Stimulated activated CD8-positive, alpha-beta memory T cell treated with anti-CD3 and anti-CD28 coated beads, Interleukin-2, amount 100 ng/mL, for 1 hour (primary cell): ENCODE measurements at places on chromosomes 1 and 21.

- DNase-seq: no peak
These were observed 126.5 kb downstream of the KCNN3 start for GRCh38 chr1:154743526-154744036.

- DNase-seq: no peak
These were observed 140.4 kb upstream of the C1orf105 start for GRCh38 chr1:172279939-172280636.

- no peak for DNase-seq
These were observed 59.2 kb downstream of the TIAM1 start for GRCh38 chr21:31284797-31285397.

DNA sequence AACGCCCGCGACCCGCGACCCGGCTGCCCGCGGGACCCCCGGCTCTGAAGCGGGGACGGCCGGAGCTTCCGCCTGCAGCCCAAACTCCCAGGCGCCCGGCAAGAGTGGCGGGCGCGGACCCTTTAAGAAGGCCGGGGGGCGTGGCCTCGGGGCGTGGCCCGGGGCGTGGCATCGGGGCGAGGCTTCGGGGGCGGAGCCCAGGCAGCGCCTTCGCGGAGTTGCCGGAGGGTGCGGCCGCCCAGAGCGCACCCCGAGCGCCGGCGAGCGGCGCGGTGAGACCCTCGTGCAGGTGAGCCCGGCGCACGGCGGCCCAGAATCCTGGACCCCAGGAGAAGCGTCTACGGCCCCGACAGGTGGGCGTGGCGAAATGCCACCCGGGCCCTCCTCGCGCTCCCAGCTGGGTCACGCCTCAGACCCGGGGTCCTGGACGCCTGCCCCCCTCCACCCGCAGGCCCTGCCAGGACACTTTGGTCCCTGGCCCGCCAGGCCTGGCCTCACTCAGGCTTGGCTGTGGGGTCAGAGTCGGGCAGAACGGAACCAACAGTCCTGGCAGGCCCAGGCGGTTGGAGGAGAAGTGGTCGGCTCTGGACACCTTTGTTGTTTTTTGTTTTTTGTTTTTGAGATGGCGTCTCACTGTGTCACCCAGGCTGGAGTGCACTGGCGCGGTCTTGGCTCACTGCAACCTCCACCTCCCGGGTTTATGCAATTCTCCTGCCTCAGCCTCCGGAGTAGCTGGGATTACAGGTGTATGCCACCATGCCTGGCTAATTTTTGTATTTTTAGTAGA lies 14.4 kb downstream of the RNF223 start:
- DNase-seq: peak; percentile 89

DNA sequence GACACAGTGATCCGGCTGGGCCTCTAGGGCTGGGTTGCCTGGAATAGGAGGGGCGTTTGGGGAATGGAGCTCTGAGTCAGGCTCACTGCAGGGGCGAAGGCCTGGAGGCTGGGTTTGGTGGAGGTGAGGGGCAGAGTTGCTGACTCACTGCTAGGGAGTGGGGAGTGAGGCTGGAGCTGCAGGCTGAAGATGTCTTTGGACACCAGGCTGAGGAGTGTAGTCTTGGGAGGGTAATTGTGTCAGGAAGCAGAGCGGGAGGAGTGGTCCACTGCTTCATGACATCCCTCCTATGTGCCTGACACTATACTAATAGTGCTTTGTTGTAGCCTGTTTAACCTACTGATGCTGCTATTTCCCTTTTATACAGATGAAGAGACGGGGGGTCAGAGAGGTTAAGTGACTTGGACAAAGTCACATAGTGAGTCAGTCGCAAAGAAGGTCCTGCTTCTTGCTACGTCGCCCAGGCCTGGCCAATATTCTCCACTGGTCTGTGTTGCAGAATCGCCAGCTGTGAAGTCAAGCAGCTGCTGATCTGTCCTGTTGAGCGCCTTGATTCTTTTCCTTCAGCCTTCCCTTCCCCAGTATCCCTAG lies 13.6 kb downstream of the ACTL8 start:
- no peak for DNase-seq

DNA sequence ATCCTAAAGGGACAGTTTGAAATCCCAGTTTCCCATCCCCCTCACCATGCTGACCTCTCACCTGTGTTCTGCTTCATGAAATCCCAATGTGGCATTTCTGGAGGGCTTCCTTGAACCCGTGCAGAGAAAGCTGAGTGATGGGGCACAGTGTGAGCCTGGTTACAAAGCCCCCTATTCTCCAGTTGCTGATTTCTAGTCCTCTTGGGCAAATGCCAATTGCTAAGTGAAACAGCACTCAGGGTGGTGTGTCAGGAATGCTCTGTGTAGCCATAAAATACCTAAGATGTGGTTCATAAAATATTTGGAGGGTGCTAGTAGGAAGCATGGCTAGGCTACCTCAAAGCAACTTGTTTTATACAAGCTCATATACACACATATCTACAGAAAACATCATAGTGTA lies 32.0 kb downstream of the SUSD4 start:
- DNase-seq: no peak

GRCh38 chr1:228998179-228998578 lies 262.9 kb downstream of the RHOU start:
- DNase-seq: no peak

- DNase-seq: no peak
These were observed 12.0 kb downstream of the SLC35D1 start for GRCh38 chr1:67041841-67042503.

DNA sequence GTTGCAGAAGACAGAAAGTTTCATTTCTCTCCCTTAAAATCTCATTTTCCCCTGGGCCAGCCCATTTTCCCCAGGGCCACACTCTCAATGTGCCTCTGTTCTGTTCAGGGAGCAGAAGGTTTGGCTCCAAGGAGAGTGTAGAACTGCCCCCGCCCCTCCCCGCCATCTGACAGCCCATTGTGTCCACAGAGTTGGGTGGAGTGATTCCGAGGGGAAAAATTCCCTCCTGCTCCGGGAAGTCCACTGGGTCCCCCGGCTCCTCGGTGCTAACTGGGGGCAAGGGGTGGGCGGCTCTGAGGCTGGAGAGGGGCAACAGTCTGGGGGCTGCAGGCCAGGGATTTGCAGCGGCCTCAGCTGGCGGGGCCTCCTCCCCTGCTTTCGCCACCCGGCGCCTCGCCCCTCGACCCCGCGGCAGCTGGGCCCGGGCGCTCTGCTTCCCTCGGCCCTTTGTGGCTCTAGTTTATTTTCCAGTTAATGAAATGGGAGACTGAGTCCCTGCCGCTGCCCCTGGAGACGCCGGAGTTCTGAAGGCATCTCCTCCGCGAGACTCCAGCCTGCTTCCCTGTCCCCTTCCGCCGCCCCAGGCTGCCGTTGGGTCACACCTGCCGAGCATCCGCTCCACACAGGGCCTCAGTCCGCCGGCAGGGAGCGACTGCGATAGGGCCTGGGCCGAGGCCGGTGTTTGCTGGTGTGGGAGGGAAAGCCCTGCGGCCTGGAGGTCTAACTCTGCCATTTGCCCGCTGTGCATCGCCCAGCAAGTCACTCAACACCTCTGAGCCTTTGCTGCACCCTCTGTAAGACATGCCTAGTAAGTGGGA lies 14.7 kb upstream of the KIRREL1 start:
- no peak for DNase-seq

DNA sequence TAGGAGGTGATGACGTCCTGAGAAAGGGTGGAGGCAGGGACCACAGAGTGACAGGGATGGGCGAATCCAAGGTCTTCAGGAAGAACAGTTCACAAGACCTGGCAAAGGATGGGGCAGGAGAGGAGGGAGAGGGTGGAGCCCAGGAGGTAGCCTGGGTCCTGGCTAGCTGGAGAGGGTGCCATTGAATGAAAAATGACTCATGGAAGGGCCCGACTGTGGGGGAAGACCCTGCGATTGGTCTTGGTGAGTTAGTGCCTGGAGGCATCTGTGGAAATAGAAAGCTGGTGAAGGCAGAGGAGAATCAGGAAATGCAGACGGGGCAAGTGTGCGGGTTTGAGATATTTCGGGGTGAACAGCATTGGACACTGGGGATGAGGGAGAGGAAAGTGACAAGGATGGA lies 60.3 kb upstream of the SLC45A1 start:
- DNase-seq: no peak

GRCh38 chr1:212485913-212486618 lies 53.3 kb downstream of the NENF start:
- DNase-seq: no peak

DNA sequence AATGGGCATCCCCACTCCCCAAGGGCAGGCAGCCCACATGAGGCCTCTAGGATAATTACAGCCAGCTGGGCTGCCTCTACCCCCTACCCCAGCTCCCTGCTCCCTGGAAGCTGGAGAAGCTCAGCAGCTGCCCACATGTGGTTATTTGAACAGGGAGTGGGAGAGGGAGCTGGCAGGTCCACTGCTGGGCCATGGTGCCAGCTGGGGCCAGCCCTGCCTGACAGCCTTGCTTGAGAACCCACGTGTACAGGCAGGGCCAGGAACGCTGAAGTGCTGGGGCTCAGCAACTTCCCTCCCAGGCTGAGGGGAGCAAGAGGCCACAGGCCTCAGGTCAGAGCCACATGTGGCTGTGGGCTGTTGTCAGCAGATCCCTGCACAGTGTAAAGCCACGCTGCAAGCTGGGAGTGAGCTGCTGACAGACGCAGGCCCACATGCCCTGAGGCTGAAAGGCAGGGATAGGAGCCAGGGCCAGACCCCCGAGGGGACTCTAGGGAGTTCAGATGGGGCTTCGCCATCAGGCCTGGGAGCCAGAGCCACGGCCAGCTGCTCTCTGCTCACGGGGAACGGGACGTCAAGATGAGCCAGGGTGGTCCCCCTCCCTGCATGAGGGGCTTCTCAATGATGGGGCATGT lies 129.0 kb downstream of the SYF2 start:
- no peak for DNase-seq

DNA sequence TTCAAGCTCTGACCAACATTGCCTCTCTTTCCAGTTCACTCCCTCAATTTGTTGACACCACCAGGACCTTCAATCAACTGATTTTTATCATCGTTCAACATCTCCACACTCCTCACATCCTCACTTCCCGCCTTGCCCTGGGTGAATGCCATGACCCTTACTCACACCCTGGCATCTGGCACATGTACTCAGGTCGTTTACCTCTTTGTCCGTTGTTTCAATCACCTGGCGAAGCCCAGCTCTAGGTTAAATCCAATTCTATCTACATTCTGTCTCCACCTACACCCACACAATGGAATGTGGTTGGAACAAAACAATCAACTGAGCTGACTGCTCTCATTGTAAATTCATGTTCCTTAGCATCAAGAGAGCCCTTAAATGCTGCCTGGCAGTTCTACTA lies 24.2 kb upstream of the TBX15 start:
- DNase-seq: no peak

DNA sequence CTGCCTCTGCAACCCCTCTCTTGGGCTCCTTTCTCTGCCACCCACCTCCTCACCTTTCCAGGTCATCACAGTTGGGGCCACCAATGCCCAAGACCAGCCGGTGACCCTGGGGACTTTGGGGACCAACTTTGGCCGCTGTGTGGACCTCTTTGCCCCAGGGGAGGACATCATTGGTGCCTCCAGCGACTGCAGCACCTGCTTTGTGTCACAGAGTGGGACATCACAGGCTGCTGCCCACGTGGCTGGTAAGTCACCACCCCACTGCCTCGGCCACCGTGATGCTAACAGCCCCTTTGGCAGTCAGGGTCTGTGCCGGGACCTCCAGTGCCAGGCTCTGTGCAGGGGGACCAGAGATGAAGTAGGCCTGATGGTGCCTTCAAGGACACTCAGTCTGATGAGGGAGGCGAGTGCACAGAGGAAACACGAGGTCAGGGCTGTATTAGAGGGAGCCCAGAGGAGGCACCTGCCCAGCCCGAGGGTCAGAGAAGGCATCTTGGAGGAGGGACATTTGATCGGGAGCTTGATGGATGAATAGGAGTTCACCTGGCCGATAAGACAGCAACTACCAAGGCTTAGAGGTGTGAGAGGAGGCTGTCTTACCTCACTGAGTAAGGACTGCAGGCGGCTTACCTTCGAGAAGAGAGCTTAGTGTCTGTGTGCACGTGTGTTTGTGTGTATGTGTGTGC lies 18.1 kb downstream of the PCSK9 start:
- DNase-seq: no peak

DNA sequence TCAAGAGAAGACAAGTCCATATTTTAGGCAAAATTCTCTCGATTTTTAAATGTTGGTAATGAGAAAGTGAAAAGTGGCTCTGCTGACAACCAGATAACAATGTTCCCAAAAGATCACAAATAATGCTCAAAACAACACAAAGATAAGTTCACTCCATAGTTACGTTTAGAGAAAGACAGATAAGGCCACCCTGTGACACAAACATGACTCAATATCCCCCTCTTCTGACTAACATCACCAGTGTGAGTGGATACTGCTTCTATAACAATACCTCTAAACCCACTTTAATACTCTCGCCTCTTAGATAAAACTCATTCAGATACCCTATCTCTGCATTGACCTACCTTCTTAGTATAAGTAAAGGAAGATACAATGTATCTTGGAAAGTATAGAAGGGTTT lies 51.2 kb upstream of the RGS7 start:
- no peak for DNase-seq

- no peak for DNase-seq
These were observed 34.7 kb upstream of the TMEM125 start for GRCh38 chr1:43235040-43235439.

GRCh38 chr1:214272964-214273533 lies 7.9 kb upstream of the SMYD2 start:
- DNase-seq: no peak

DNA sequence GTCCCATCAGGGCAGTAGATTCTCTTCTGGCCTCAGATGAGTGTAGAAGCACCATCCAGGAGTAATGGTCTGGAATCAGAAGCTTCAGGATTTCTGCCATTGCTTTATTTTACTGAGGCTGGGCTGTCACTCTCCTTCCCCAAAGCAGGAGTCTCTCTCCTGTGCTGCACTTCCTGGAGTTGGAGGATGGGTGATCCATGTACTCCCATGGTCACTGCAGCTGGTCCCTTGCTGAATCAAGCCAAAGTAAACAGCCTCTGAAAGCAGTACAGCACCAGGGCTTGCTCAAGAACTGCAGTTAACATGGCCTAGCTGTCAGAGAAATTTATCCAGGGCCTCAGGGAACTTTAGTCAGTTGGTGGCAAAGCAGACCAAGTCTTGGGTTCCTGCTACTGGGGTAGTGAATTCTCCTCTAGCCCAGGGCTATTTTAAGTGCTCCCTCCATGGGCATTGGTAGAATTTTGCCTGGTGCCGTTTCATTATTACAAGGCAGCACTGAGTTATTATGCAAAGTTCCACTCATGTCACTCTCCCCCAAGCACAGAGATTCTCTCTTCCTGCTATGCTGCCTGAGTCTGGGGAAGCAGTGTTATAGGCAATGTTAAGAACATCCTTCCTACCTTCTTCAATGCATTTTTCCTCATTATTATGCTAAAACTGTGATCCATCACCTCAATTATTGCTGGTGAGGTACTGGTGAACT lies 29.5 kb downstream of the DRAM2 start:
- no peak for DNase-seq

- DNase-seq: no peak
These were observed 9.8 kb downstream of the TRAPPC3 start for GRCh38 chr1:36139521-36139920.

- DNase-seq: no peak
These were observed 33.1 kb upstream of the ZNF644 start for GRCh38 chr1:91054780-91055481.

GRCh38 chr1:165992533-165992932 lies 165.1 kb downstream of the UCK2 start:
- DNase-seq: no peak

GRCh38 chr1:26890467-26890796 lies 349 bp upstream of the GPN2 start:
- DNase-seq: no peak

GRCh38 chr1:200454425-200454824 lies 44.6 kb upstream of the ZNF281 start:
- no peak for DNase-seq
